ENCODE measurements at places on chromosomes 2 and 18. TPM values are rescaled to one million over a fixed set of nuclear protein-coding genes. Genes with fewer than 3 reads are reported as not detected.

The GLS gene
- total RNA-seq, result 116 TPM

The UXS1 gene
- 21.6 TPM for total RNA-seq

The FAM124B gene
- total RNA-seq, result not detected

The VIT gene
- total RNA-seq, result not detected

The EVX2 gene
- total RNA-seq, result not detected

The EMX1 gene
- not detected for total RNA-seq

- no peak for DNase-seq
Observed at GRCh38 chr18:713135-713490, 683 bp upstream of the ENOSF1 start.

DNA sequence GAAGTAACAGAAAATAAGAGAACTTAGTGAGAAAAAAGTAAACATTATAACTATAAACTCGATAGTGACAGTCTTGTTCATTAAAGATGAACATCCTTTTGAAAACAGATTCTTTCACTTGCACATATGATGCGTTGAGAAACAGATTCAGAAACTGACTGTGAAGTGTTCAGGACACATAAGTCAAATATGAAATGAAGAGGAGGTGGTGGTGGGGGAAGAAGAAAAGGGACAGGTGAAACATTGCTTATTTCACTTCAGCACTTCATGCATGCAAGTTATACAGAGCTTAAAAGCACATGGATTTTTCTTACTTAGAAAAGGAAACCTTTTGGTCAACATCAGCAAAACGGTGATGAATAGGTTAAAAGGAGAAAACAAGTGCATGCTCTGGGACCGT is 42.5 kb downstream of the STAT4 start:
- DNase-seq, result no peak

DNA sequence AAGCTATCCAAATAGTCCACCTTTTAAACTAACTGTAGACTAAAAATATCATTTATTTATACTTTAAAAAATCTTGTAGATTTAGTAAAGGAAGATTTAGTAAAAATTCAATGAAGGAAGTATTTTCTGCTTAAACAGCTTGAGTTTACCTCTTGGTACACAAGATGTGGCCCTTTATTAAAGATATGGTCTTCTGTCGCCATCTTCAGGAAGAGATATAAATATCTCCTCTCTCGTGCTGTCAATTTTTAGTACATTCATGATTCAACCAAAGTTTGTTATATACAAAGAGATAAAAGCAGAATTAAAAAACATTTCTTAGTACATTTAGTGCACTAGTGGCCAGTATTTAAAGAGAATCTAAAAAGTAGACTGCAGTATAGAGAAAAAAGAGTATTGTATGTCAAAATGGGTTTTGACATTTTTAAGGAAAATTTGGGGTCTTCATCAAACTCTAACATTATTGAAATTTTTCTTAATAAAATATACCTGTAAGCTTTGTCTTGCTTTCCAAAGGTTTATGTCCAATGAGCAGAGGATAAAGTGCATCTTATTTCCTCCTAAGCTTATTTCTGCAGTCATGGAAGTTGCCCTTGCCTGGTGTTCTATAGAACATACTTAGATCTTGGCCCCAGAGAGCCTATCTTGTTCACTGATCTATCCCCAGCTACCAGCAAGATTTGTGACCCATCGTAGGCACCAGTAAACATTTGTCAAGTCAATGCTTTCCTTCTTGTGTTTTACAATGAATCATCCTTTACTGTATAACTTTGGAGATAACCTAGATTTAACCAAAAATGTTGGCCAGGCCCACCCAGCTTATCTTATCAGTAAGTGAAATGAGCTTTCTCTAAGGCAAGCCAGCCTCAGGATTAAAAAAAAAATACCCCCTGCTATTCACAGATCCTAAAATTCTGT is 18.5 kb upstream of the EML6 start:
- DNase-seq, result peak; percentile 84

- no peak for DNase-seq
Observed at GRCh38 chr2:227576110-227576509, 22.6 kb upstream of the SCYGR2 start.

GRCh38 chr2:174846941-174847938 is 83.0 kb upstream of the CHRNA1 start:
- DNase-seq, result no peak

GRCh38 chr18:45761512-45762114 is 37.6 kb downstream of the SLC14A1 start:
- DNase-seq, result no peak

- DNase-seq, result no peak
Observed at GRCh38 chr2:623130-623922, 53.9 kb downstream of the TMEM18 start.

DNA sequence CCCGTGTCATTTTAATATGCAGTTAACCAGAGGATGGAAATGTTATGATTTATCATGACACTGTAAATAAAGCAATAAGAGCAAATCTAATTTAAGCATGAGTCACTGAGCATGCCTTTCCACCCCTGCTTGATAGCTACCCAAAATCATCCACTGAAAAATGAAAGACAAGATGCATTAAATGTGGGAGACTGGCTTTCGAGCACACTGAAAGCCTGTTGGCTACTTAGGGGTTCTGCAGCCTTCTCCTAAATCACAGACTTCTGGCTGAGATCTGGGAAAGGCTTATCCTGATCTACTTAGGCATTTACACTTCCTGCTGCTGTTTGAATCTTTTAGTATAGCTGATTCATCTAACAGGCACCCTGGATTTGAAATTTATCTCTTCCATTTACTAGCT is 778.3 kb upstream of the CDH7 start:
- no peak for DNase-seq

GRCh38 chr2:23078784-23079434 is 306.1 kb upstream of the KLHL29 start:
- no peak for DNase-seq

- no peak for DNase-seq
Observed at GRCh38 chr2:434625-435024, 146.7 kb upstream of the ALKAL2 start.

DNA sequence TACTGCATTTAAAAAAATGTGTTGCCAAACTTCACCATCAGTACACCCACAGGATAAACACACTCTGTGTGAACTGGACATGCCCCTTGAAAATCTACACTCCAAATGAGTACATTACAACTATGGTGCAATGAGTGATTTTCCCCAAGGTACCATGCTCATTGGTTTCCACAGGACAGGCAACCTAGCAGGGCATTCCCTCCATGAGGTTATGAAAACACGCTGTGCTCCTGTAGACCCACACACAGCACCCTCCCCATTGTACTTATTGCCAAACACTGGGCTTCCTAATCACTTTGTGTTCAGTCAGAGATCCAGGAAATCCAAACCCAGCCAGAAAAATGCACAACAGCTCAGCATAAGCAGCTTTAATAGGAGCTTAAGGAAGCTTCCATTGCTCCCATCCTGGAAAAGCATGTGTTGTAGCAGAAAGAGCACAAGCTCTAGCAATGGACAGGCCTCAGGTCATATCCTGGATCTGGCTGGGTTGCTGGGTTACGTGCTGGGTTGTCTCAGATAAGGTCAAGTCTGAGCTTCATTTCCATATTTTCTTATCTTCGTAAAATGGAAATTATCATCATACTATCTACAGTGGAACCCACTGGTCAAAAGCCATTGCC is 20.8 kb upstream of the ATIC start:
- no peak for DNase-seq

GRCh38 chr2:212328136-212328535 is 210.5 kb downstream of the ERBB4 start:
- no peak for DNase-seq

GRCh38 chr2:206521612-206522011 is 78.3 kb downstream of the ADAM23 start:
- DNase-seq, result no peak

GRCh38 chr2:212402316-212402715 is 136.3 kb downstream of the ERBB4 start:
- DNase-seq, result peak; percentile 45

GRCh38 chr2:219572237-219573001 is at the start of gene INHA:
INHA (plus strand) TSS chr2:219572310; CDS start chr2:219572375, 65 bp downstream.
- DNase-seq, result no peak

- DNase-seq, result peak; percentile 32
Observed at GRCh38 chr18:76476665-76477561, 18.1 kb downstream of the ZNF516 start.

- no peak for DNase-seq
Observed at GRCh38 chr18:76391038-76391437, 104.0 kb downstream of the ZNF516 start.

DNA sequence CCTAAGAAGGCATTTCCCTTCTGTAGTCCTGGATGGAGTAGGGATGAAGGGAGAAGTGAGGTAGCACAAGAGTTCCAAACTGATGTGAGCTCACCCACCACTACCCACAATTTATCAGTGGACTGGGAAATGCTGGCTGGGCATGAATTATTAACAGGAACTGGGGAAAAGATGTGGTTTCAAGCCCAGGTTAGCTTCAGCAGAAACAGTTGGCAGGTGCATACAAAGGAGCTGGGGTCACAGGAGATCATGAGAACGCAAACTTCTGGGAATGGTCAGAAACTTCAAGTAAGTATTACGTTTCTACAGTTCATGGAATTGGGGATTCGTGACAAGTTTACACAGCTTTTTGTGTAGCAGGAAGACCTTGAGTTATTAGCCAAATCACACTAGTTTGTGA is 5.4 kb downstream of the CCDC141 start:
- no peak for DNase-seq

DNA sequence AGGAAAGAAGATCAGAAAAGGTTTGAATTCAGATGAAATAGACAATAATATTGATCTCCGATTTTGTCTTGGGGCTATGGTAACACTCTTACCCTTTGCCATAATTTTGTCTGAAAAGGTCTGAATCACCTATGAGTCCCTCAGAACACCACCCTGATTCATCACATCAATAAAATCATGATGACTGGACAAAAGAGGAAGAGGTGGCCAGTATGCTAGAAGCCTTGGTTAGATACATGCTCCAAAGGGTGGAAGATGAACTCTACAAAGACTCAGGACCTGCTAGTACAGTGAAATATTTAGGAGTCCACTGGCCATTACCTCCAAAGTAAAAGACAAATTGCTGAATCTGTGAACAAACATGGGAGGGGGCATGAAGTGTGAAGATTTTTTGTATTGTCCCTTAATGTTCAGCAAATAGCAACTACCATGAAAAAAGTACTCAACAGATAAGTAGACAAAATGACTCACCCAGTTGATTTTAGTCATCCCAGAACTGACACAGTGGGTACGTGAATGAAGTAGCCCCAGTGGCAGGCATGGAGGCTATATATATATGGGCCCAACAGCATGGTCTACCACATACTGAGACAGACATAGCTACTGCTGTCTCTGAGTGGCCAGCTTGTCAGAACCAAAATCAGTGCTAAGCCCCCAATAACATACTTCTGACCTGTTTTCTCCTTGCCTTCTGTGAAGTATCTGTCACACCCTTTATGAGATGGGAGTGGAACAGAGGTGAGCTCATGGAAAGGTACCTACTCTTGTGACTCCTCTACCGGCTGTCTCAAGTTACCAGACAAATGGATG is 36.5 kb upstream of the GLS start:
- no peak for DNase-seq
